ENCODE measurements at places on chromosomes 11 and 22.

- no peak for DNase-seq
Observed at GRCh38 chr22:30843245-30843644, 125.3 kb downstream of the MORC2 start.

GRCh38 chr22:27099946-27100722 is 442.7 kb downstream of the MIAT start:
- DNase-seq, result no peak

DNA sequence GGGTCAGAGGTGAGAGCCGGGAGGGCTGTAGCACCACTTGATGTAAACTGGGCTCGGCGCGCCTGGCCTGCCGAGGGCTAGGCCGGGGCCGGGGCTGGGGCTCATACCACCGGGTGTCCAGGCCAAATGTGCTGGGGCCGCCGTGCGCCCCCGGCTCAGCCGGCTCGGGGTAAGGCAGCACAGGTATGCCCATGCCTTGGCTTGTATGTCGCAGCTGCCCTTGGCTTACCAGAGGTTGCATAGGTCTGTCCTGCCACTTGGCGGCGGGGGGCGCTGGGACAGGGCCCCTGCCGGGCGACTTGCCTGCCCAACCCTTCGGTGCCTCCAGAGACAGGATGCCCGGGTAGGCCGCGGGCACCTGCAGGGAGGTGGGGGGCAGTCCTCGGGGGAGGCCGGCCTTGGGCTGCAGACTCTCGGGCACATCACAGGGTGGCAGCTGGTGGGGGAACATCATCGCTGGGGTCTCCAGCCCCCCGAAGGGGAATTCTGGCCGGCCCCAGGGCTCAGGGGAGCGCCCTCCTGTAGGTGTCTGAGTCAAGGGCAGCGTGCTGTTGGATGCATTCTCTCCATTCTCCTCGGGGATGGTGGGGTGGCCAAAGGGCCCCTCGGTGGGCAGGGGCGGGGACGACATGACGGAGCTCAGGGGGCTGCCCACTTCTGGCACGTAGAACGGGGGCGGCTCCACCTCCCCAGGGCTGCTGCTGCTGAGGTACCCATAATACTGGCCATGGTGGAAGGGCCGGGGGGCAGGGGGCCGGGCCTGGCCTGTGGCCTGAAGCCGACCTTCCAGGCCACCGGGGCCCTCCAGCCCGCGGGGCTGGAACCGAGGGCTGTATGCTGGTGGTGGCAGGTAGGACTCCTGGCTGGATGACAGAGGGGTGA is 36.4 kb downstream of the IGSF9B start:
- no peak for DNase-seq

DNA sequence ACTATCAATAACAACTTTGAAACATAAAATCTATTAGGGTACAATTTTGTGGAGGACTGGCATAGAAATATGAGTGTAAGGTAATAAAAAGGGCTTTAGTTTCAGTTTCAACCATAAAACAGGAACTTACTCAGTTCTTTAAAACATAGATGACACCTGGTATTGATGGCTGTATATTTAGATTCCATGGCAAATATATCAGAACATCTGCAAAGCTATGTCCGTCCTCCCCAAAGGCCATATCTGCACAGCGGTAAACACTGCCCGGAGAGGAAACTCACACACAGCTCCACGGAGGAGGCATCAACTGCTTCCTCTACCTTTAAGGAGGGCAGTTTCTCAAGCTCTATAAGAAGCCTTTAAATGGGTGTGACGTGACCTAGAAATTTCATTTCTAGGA is 993.3 kb downstream of the BRD1 start:
- DNase-seq, result no peak

GRCh38 chr22:19941365-19942082 is at the start of the genes COMT and TXNRD2:
COMT (plus strand) TSS chr22:19941772; CDS start chr22:19962527, 20,755 bp downstream.
TXNRD2 (minus strand) TSS chr22:19941818; CDS start chr22:19941803, 15 bp downstream.
- DNase-seq, result peak; percentile 91

DNA sequence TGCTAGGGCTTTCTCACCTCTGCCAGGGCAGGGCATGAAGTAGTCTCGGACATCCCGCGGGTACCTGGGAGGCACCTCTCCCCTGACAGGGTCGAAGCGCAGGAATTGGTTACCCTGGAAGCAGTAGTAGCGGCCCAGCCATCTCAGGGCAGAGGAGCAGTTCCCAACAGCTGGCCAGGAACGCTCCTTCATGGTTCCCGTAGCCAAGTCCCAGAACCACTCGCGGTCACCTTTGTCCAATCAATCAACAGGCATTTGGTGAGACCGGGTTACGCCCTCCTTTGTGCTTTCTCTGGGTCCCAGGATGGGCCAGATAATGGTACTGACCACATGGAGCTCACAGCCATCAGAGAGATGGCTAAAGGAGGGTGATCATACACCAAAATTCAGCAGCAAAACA is 3.4 kb downstream of the HPX start:
- DNase-seq, result no peak

DNA sequence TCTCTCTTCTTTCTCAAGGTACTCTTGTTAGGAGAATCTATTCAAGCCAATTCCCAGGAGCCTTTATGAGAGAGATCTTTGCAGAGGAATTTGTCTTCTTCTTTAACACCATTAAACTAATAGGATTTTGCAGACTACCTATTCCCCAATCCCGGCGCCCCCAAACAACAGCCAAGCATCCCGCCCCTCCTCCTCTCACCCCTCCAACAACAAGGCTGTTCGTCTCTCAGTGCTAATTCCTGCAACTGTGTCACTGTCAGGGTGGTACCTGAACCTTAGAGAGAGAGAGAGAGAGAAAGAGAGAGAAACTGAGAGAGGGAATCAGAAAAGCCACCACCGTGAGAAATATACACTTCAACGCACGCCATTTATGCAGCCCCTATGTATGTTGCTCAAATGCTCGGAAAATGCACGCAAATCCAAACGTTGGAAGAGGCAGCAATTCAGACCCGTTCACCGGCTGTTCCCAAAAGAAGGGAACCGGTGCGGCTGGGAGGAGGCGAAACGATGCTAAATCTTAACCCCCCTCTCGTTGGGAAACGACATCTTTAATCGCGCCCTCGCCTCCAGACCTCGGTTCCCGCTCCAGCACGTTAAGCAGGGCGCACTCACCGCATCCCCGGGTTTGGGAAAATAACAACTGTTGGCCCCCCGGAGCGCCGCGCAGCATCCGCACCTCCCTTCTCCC is 961 bp downstream of the KCNA4 start:
- no peak for DNase-seq

GRCh38 chr11:121240650-121241303 is 51.8 kb upstream of the SC5D start:
- no peak for DNase-seq

- no peak for DNase-seq
Observed at GRCh38 chr22:18095101-18095805, 15.4 kb upstream of the TUBA8 start.

DNA sequence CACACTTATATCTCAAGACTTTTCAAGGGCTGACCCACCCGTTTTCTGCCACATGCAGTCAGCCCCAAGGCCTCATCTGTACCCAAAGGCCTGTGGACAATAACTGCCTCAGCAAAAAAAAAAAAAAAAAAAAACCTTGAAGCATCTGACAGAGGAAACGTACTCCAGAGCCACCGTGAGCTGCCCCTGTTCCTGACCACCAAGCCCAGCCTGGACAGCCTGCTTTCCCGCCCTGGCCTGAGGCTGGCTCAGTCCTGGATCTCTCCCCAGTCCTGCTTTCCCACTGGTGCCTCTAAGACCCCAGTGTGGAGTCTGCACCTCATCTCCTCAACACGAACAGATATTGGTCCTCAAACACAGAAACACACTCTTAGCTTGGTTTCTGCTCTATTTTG is 66.5 kb downstream of the SLC35F2 start:
- no peak for DNase-seq

DNA sequence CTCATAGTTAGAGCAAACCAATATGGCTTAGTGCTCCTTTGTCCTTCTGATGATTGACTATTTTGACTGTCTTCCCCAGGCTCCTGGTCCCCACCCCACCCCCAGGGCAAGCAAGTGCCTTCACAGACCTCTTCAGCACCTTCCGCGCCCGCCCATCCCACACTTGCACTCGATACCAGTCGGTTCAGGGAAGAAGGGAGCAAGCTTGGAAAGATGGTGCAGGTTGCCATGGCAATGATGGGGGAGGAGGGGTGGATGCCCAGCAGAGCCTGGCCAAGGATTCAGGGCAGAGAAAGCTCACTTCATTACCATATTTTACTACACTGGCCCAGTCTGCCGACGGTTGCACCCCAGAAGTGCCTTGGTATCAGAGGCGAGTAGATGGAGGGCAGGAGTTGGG is 2.2 kb downstream of the TMEM132A start:
- no peak for DNase-seq

GRCh38 chr22:27577574-27577969 is 224.0 kb downstream of the MN1 start:
- DNase-seq, result no peak

- DNase-seq, result no peak
Observed at GRCh38 chr11:11857769-11858168, 16.0 kb downstream of the USP47 start.

DNA sequence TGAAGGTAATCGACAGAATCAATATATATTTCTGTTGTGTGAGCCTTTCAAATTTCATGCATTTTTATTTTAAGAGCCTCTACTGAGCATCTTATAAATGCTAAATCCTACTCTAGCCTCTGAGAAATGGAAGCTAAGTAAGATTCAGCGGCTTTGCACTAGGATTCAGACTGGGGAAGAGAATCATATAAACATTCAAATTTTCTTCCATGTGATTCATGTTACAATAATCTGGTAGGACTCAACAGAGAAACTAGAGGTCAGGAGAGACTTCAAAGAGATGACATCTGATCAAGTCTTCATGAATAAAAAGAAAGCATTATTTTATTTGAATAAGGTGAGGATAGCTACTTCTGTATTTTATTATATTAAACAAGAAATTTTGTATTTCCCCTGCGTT is 538.9 kb downstream of the DLG2 start:
- DNase-seq, result no peak

DNA sequence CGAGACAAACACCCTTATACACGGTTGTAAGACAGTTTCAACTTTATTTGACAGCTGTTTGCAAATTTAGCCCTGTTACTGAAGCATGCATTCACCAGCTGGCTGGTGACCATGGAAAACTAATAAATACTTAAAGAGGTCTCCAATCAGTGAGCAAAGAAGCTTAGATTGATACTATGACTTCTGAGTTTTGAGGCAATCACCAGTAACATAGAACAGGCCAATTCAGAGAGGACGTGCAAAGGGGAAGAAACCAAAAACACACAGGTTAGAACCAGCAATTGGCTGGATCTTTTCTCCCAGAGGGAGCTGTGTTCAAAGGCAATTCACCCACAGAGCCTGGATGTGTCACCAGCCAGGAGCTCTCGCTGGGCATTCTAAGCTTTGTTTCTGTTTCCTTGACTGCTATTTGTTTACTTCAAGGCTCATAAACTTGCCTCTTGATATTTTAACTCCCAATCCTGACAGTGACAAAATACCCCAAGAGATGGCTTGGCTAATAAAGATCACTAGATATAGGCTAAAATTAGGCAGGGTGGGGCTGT is 113.6 kb upstream of the MTMR2 start:
- no peak for DNase-seq

DNA sequence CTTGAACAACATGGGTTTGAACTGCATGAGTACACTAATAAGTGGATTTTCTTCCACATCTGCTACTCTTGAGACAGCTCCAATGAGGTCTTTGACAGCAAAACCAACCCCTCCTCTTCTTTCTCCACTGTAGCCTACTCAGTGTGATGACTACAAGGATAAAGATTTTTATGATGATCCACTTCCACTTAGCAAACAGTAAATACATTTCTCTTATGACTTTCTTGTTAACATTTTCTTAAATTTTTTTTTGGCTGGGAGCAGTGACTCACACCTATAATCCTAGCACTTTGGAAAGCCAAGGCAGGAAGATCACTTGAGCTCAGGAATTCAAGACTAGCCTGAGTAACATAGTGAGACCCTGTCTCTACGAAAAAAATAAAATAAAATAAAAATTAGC is 9.9 kb upstream of the EIF4G2 start:
- DNase-seq, result no peak

- DNase-seq, result no peak
Observed at GRCh38 chr11:83280256-83280655, 5.9 kb downstream of the CCDC90B start.

DNA sequence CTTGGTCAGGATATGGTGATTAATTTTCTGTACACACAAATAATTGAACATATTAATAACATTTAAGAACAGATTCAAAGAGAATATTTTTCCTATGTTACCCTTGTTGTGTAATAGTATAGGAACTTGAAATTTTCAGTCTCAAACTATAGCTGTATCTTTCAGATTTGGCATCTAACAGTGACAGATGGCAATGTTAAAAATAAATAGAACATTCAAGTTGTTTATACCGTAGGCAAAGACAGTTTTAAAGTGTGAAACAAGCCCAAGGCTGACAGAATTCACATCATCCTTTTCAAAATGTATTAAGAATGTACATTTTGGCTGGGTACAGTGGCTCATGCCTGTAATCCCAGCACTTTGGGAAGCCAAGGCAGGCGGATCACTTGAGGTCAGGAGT is 92.6 kb upstream of the TP53AIP1 start:
- DNase-seq, result no peak

- DNase-seq, result no peak
Observed at GRCh38 chr11:89015614-89016013, 50.2 kb downstream of the GRM5 start.

DNA sequence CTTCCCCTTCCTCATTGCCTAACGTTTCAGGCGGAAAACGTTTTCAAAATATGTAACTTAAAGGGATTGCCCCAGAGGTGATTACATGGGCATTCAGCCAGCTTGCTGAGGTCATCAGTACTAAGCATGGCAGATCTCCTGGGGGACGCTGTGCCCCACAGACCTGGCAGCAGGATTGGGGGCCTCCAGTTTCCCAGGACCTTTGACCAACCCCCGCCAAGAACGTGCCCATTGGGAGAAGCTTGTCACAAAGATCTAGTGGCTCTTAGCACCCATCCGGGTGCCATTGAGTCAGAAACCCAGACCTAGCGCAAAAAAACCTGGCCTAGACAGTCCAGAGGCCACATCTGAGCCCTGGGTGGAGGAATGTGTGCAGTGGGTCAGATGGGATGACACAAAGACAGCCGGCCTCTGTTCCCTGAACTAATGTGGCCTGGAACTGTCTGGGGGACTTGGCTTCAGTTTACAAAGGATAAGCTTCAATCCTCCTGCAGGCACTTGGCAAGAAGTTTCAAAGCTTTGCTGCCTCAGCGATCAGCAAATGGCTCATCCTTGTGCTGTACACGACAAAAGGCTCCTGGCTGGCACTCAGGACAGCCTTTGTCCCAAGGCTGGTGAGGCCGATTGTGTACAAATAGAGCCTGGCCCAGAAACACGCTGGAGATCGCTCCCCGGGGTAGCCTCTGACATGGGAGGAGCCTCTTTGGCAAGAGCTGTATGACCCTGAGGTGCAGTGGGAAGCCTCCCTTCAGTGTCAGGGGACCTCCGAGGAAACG is 9.5 kb downstream of the C1QTNF6 start:
- peak; percentile 46 for DNase-seq

DNA sequence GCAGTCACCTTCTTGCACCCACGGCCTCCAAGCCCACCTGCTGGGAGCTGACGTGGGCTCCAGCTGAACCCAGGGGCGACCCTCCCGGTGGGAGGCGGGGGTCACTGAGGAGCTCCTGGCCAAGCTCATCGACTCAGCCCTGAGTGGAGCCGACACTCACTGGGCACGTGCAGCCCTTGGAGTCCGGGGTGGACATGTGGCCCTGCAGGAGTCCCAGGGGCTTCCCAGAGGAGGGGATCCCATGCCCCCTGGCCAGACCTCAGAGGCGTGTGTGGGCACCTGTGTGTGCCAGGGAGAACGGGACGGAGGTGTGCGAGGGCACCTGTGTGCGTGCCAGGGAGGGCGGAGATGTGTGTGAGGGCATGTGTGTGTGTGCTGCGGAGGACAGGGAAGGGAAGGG is 20.8 kb upstream of the BRSK2 start:
- DNase-seq, result no peak

- no peak for DNase-seq
Observed at GRCh38 chr11:94834911-94835593, 66.9 kb downstream of the AMOTL1 start.

- DNase-seq, result peak; percentile 50
Observed at GRCh38 chr11:128488471-128488870, 98.9 kb downstream of the ETS1 start.
